ENCODE measurements at places on chromosomes 1 and 21.

DNA sequence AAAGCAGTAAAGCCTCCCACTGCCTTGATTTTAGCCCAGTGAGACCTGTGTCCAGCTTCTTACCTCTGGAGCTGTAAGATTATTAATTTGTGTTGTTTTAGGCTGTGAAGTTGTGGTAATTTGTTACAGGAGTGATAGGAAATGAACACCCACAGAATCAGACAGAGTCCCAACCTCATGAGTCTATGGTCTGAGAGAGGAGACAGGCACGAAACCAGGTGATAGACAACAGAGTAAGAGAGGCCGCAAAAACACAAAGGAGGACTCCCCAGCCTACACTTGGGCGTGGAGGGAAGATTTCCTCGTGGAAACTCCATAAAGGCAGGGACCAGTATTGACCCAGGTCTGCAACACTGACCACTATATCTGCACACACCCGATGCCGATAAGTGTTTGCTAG is 234.6 kb upstream of the JUN start:
- no peak for DNase-seq

GRCh38 chr21:40047993-40048730 is 180.9 kb downstream of the PCP4 start:
- peak; percentile 30 for DNase-seq

- no peak for DNase-seq
Measured at GRCh38 chr1:159913451-159914192, 11.7 kb downstream of the TAGLN2 start.

GRCh38 chr1:59638231-59638711 is 176.5 kb upstream of the HOOK1 start:
- peak; percentile 94 for DNase-seq

DNA sequence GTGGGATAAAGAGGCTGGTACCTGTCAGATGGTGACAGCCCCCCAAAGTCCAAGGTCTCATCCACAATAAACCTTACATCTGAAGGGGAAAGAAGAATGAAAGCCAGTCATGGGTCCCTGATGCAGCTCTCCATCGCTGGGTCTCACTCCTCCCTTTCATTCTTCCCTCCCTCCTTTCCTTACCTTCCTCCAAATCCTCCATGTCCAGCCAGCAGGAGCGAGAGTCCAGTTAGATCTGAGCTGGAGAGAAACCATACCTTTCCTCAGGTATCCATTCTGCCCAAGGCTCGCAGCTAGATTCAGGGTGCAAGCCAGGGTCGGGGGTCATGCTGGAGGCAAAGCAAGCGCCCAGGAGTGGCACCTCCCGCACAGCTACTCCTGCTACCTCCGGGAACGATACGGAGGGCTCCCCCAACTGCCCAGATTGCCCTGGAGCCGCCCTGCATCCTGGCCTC is 421 bp downstream of the PSRC1 start:
- DNase-seq, result no peak

- DNase-seq, result no peak
Measured at GRCh38 chr1:51843948-51844347, 34.6 kb downstream of the NRDC start.

- DNase-seq, result no peak
Measured at GRCh38 chr1:245774196-245774595, 619.4 kb downstream of the KIF26B start.

DNA sequence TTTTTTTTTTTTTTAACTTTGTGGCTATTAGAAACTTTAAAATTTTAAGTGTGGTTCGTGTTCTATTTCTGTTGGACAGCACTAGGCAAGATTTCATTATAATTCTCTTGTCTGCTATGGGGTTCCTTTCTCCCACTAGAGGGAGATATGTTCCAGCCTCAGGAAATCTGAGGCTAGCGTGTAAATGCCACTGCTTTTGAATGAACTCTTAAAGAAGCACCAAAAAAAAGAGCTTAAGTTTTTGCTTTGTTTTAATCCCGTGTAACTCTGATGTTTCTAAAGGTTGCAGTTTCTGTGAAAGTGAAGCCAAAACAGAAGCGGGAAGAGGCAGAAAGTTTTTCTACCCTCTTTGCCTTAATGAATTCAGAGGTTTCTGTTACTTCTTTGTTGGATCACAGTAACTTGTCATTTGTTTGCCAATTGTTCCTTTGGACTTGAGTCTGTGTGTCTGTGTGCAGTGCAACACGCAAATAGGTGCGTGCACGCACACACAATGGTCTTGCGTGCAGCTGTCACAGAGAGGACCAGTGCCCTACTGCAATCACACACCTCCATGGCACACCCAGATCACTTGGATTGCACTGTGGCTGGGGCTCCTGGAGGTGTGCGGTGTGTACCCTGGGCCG is 32.3 kb downstream of the HHAT start:
- peak; percentile 54 for DNase-seq

DNA sequence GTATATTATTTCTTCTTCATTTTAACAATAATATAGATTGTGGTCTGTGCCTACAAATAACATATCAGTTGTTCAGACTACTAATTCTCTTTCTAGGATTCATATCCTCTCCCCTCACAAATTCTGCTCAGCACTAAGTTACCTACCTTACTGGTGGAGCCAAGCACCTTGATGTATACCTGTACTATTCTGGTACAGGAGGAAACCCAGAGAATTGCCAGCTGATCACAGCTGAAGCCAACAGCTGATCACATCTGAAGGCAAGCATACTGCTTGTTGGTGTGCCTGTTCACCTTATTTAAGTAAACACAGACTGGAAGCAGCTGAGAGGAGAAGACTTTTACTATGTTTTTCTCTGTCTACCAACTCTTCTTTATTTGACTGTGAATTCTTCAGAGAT is 101.8 kb downstream of the PBX1 start:
- no peak for DNase-seq

GRCh38 chr1:208834381-208835096 is 590.4 kb upstream of the PLXNA2 start:
- peak; percentile 39 for DNase-seq

- no peak for DNase-seq
Measured at GRCh38 chr21:40733024-40733397, 113.9 kb downstream of the DSCAM start.

DNA sequence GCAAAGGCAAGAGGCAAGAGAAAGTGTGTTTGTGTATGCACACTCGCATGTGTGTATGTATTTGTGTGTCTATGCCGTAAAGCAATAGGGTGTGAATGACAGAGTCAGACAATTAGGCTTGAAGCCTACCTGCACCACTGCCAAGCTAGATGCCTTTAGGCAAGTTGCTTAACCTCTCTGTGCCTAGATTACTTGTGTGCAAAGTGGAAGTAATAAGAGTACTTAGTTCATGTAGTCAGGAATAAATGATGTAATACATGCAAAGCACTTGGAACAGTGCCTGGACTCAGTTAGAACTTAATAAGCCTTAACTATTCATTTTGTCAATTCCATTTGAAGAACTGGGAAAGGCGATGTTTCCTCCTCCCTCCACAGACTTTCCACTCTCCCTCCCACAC is 31.7 kb downstream of the LAMB3 start:
- DNase-seq, result peak; percentile 20

DNA sequence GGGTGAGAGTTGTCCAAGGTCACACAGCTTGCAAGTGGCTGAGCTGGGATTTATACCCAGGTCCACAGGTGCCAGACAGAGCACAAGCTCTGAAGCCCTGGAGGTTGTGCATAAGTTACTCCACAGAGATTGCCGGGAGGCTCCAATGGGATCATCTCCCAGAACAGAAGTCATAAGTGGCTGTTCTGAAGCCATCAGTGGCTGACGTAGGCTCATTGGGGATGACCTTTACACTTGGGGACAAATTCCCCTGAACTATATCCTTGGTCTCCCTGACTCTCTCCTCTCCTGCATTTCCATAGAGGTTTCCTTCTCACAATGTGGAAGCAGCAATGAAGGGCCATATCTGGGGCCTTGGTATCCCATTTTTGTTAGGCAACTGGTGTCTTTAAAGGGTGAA is 37.0 kb upstream of the IFNLR1 start:
- no peak for DNase-seq

GRCh38 chr21:39048574-39048973 is 134.7 kb downstream of the PSMG1 start:
- DNase-seq, result peak; percentile 69

DNA sequence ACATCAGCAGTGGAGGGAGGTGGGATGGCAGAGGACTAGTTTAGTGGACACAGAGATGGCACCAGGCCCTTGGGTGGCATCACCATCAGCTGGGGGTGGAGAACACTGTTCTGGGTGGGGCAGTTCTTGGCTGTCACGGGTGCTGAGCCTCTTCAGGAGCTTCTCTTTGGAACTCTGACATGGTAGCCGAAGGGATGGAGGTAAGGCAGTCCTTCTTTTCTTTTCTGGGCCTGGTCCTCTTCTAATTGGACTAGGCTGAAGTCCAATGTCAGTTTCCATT is 8.3 kb upstream of the MEF2D start:
- no peak for DNase-seq

- no peak for DNase-seq
Measured at GRCh38 chr1:34794001-34794789, 1.4 kb downstream of the GJA4 start.

- DNase-seq, result no peak
Measured at GRCh38 chr1:236524895-236525184, 1.1 kb downstream of the LGALS8 start.

DNA sequence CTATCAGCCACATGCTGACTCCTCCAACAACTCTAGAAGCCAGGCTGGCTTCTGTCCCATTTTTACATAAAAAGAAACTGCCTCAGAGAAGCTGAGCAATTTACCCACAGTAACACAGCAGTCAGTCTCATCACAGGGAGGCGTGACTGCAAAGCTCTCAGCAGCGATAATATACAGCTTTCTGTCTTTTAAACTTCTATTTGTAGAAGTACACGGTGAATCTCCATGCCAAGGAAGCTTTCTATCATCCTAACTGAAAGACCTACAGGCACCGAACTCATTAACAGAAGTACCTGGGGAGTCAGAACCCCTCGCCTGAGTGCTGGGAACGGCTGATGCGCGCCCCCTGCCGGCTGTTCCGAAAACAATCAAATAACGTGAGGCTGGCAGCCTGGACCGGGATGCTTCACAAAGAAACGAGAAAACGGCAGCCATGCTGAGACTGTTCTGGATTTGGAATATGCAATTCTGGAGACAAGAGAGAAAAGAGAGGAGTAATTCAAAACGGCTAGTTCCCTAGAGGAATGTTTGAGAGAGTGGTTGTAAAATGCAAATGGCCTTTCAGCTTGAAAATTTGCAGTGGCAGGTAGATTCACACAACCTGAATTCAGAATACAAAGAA is 43.5 kb upstream of the RAB4A start:
- peak; percentile 66 for DNase-seq

- no peak for DNase-seq
Measured at GRCh38 chr1:25797939-25798338, 2.1 kb upstream of the SELENON start.

DNA sequence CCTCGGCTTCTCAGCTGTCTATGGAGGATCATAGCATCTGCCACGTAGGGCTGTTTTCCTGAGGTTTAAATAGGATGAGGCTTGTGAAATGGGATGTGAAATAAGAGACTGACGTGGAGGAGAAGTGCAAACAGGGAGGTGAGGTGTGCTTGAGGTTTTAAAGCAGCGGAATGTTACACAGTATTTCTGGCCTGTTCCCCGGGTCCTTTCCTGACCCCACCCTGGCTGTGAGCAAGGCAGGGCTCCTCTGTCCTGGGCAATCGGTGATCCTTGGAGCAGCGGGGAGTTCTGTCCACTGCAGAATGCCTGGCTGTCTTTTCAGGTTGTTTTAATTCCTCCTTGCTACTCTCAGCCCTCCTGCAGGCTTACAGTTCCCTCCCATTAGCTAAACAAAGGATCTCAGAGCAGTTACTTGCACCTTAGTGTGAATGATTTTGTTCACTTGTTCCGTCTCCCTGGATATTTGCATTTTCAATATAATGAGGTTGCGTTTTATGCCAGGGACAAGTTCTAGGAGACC is 38.6 kb downstream of the LHX4 start:
- no peak for DNase-seq

- no peak for DNase-seq
Measured at GRCh38 chr21:9738527-9738926, 782.9 kb upstream of the TPTE start.

- no peak for DNase-seq
Measured at GRCh38 chr21:28532446-28532845, 460.2 kb downstream of the LTN1 start.

- DNase-seq, result no peak
Measured at GRCh38 chr1:100075773-100076172, 57.0 kb downstream of the SASS6 start.

DNA sequence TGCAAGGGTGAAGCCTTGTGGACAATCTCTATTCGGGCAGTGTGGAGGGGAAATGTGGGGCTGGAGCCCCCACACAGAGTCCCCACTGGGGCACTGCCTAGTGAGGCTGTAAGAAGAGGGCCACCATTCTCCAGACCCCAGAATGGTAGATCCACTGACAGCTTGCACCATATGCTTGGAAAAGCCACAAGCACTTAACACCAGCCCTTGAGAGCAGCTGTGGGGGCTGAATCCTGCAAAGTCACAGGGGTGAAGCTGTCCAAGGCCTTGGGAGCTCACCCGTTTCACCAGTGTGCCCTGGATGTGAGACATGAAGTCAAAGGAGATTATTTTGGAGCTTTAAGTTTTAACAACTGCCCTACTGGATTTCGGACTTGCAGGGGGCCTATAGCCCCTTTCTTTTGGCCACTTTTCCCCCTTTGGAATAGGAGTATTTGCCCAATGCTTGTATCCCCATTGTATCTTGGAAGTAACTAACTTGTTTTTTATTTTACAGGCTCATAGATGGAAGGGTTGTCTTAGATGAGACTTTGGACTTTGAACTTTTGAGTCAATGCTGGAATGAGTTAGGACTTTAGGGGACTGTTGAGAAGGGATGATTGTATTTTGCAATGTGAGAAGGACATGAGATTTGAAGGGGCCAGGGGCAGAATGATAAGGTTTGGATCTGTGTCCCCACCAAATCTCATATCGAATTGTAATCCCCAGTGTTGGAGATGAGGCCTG is 16.3 kb upstream of the COL6A1 start:
- no peak for DNase-seq

GRCh38 chr21:43745772-43746517 is 27.0 kb downstream of the PDXK start:
- no peak for DNase-seq

DNA sequence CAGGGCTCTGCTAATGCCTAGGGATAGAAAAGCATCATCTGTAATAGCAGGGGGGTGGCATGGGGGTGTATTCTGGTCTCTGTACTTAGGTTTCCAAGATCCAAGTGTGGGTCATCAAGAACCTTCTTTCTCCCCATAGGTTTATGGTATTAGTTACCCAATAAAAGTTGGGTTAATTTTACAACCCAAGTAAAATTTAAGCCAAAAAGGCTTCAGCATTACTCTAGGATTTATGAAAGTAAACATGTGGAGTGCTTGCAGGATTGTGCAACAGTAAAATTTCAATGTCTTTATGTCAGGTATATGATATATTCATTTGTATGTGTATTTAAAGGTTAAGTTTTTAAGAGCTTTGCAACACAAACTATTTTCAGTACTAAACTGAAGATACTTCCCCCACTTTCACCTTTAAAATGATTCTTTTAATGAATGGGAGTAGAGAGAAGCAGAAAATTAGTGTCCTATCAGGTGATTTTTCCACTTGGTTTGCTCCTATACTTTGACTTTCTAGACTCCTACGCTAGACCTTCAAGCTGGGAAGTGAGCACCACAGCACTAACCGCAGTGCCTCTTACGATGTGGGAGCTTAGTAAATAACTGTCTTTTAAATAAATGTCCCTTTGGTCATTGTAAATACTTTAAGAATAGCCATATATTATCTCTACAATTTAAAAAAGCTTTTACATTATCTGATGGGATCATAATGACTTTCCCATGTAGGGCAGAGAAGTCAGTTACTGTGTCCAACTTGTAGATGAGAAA is 67.8 kb upstream of the UBE2U start:
- DNase-seq, result peak; percentile 54
